ENCODE measurements at places on chromosomes 16 and 17.

- DNase-seq: peak; percentile 45
Measured at GRCh38 chr17:74390680-74391653, 23.7 kb downstream of the GPR142 start.

DNA sequence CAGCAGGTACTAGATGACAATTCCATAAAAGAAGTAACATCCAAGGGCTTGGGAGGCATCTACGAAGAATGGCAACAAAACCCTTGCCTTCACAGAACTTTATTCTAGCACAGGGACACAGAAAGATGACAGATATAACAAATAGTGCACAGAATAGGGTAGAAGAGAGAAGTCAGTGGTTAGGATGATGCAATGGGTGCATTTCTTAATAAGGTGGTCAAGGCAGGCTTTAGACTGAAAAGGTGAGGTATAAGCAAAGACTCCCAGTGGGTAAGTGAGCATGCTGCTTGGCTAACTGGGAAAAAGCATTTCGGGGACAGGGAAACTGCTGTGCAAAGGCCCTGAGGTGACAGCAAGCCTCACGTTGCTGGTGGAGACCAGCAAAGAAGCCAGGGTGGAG lies 175.9 kb downstream of the XYLT1 start:
- peak; percentile 70 for DNase-seq

DNA sequence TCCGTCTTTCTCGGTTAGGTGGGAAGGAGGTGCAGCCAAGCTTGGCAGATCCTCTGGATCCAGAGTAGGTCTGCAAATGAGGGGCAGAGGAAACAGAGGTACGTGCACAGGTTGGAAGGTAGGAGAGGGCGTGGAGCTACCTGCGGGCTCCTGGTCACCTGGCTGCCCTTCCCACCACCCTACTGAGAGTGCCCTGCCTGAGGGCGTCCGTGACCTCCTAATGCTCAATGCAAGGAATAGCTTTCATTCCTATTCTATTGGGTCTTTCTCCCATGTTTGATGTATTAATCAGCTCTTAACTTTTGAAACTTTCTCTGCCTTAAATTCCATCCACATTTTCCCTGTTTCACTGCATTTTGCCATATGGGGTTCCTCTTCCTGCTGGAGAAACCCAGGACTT lies 44.6 kb downstream of the MYH13 start:
- DNase-seq: no peak

- no peak for DNase-seq
Measured at GRCh38 chr17:47675380-47676198, 18.4 kb upstream of the TBKBP1 start.

GRCh38 chr17:35731239-35731916 lies at the start of gene RASL10B:
RASL10B (plus strand) TSS chr17:35731639; CDS start chr17:35735185, 3,546 bp downstream.
- peak; percentile 42 for DNase-seq
